SK-MEL-5 (cell line): ENCODE measurements at places on chromosomes 7 and 10. TPM values are rescaled to one million over a fixed set of nuclear protein-coding genes. Genes with fewer than 3 reads are reported as not detected.

Gene EGR2
- total RNA-seq = 0.63 and 0.75 TPM in 2 replicates

Gene NCAPG2
- total RNA-seq = 27.5 and 28.6 TPM in 2 replicates

Gene CARD11
- total RNA-seq = not detected in 2 replicates

Gene EVX1
- not detected in 2 replicates for total RNA-seq

GRCh38 chr10:132616996-132617736 is 79.6 kb downstream of the INPP5A start:
- DNase-seq = no peak

Gene AFAP1L2
- 0.37 and 1.0 TPM in 2 replicates for total RNA-seq

DNA sequence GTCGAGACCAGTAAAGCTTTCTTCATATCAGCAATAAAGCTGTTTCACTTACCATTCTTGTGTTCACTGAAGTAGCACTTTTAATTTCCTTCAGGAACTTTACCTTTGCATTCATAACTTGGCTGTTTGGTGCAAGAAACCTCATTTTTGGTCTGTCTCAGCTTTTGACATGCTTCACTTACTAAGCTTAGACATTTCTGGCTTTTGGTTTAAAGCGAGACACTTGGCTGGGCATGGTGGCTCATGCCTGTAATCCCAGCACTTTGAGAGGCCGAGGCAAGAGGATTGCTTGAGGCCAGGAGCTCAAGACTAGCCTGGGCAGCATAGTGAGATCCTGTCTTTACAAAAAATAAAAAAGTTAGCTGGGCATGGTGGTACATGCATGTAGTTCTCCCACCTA is 15.8 kb downstream of the PLEKHA1 start:
- DNase-seq = no peak

- DNase-seq = no peak
Measured at GRCh38 chr7:151579644-151580043, 59.9 kb upstream of the RHEB start.

DNA sequence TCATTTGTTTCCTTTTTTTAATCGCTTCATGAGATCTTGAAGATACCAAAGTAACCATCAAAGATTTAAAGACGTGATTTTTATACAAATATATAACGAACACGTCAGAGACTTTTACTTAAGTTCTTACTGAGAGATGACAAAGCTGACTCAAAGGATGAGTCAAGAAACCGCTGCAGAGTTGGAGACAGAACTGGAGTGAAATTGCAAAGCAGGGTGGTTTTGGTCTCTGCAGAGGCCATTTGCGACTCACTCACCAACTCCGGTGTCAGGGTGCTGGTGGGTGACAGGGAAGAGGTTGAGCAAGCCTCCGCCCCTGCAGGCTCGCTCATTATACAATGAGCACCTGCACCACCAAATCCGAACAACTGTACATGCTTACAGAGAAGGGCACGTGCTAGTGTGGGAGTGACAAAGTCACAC is 75.2 kb downstream of the DNAJB6 start:
- DNase-seq = no peak

Gene ARID5B
- 17.1 and 17.5 TPM in 2 replicates for total RNA-seq

DNA sequence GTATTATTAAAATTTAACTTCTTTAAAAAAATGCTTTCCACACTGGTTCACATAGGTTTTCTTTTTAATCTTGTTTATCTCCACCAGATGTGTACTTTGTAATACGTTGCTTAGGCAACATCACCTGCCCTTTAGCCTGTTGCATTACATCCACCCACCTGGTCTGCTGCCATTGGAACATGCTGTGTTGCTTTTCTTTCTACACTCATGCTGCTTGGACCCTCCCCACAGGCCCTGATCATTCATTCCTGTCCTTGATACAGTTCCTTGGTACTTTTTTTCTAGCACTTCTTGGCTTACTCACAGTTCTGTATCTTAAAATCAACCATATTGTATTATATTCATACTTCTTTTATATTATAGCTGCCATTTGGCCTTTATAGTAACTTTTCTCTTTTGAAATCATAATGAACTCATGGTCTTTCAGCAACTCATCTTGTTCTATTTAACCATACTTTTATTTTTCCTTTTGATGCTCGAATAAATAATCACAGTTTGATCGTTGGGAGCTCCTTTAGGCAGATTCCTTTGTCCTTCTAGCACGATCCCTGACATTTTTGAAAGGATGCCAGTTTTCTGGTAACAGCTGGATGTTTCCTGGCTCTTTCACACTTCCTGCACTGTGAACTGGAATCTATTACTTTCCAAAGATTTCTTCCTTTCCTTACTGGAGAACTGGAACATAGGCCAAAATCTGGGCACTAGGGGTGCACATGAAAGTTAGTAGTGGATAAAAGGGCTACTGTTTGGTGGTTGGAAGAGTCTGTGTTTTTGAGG is 125.1 kb downstream of the CDK14 start:
- DNase-seq = no peak

DNA sequence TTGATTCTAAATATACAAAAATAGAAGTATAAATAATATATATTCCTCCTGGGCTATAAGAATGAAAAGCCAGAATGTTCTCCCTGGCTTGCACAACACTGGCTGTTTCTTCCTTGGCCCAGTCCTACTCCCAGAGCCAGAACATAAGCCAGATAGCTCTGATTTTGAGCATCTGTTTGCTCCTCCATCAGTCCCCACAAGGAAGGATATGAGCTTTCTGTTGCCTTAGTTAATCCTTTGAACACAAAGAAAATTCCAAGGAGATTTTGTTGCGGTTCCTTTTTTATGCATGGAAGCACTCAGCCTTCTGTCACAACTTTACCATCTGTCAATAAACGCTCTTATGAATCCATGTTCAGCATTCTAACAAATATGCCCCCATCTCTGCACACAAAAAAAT is 361.8 kb downstream of the IPMK start:
- no peak for DNase-seq

- no peak for DNase-seq
Measured at GRCh38 chr7:135925210-135925609, 51.9 kb downstream of the MTPN start.

- no peak for DNase-seq
Measured at GRCh38 chr7:112419543-112420130, 30.6 kb upstream of the IFRD1 start.

Gene GRID1
- total RNA-seq = 0.53 and 0.64 TPM in 2 replicates

Gene PRPS1L1
- not detected in 2 replicates for total RNA-seq

- DNase-seq = no peak
Measured at GRCh38 chr7:82050792-82051191, 280.9 kb upstream of the HGF start.

GRCh38 chr10:70354100-70354499 is 28.3 kb downstream of the LRRC20 start:
- DNase-seq = no peak

DNA sequence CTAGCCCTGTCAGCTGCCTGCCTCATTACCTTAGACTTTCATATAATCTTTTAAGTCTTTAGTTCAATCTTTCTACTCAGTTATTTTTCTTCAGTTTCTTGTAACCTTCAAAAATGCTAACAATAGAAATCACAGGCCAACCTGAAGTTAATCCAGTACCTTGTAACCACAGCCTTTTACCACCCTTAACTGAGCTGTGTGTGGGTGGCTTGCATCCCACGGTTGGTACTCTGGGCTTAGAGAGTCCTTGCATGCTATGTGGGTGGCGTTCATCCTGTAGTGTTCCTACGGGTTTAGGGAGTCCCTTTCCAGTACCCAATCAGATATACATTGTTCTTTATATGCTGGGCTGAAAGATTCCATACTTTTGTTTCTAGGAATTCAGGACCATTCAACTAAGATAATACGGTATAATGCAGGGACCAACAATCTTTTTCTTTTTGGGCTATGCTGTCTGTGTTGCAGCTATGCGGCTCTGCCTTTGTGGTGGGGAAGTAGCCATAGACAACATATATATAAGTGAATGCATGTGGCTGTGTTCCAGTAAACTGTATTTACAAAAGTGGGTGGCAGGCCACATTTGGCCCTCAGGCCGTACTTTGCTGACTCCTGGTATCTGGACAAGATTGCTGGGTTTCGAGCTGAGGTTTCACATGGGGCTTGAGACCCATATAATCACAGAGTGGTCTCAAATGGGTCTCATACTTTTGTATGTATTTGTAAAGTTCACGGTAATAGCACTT is 280.8 kb upstream of the LRGUK start:
- no peak for DNase-seq

DNA sequence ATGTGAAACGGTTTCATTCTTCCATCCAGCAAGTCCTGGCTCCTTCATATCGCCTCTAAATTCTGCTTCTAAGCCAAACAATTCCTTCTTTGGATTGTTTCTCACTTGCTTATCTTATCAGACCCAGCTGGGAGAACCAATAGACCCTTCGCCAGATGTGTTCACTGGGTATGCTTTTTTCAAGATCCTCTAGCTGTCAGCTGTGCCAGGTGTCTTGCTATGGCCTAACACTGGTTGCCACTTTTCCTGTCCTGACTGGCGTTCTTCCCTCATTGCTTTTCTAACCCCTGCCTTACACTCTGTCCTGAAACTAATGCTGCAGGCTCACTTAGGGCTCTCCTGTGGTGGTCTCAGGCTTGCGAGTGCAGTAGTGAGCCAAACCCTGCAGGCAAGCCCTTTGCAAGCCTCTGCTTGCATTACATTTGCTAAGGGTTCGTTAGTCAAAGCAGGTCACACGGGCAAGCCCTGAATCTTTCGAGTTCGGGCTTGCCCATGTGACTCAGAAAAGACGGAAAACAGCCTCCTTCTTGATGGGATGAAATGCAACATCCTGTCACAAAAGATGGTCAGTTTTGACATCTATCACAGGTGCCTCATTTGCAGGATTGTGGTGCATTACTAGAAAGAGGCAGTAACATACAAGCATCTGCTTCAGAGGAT is 92.8 kb downstream of the VWC2 start:
- DNase-seq = no peak

- no peak for DNase-seq
Measured at GRCh38 chr10:59167512-59167911, 8.9 kb upstream of the PHYHIPL start.

Gene TMEM140
- 18.3 and 21.2 TPM in 2 replicates for total RNA-seq

GRCh38 chr7:139830782-139831501 is 1.9 kb downstream of the TBXAS1 start:
- DNase-seq = no peak

Gene TYW1
- 23.7 and 23.9 TPM in 2 replicates for total RNA-seq

DNA sequence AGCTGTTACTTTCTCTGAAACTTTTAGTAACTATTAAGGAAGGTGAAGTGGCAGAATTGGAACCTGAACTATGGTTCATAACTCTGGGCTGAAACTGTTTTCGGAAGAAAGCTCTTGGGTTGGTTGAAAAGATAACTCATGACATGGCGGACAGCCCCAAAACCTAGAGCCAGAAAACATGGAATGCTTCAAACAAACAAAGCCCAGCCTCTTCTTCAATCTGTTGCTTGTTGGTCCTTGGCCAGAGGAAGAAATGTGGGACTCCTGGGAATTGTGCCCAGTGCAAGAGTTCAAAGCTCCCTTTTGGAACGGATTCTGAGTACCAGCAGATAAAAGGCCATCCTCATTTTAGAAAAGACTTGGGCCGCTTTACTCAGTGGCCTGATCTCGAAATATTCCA is 52.9 kb upstream of the CACNB2 start:
- no peak for DNase-seq

Gene ZNF117
- 0.11 and 0.16 TPM in 2 replicates for total RNA-seq

Gene PRLHR
- total RNA-seq = not detected in 2 replicates

- DNase-seq = no peak
Measured at GRCh38 chr7:40798613-40799012, 663.8 kb downstream of the SUGCT start.

Gene CRYGN
- total RNA-seq = not detected in 2 replicates

Gene STEAP1B
- 61.7 and 64.1 TPM in 2 replicates for total RNA-seq

Gene DNAAF5
- 71.2 and 71.7 TPM in 2 replicates for total RNA-seq

DNA sequence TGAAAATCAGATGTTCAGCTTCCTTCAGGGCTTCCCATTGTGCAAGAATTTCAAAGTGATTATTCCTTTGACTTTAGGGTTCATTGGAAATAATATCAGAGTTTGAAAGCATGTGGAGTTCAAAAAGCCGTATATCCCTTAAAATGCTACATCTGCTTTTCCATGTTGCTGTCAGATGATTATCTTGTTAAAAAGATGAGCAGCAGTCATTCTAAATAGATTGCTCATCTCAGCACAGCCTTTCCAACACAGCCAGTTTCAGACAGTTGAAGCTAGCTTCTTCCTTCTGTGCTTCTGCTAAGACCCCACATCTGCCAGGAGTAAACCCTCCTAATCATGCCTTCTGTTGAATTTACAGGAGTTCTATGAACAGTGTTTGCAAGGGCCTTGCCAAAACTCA is 204.4 kb upstream of the PTER start:
- DNase-seq = no peak

Gene LRIT1
- total RNA-seq = not detected in 2 replicates

DNA sequence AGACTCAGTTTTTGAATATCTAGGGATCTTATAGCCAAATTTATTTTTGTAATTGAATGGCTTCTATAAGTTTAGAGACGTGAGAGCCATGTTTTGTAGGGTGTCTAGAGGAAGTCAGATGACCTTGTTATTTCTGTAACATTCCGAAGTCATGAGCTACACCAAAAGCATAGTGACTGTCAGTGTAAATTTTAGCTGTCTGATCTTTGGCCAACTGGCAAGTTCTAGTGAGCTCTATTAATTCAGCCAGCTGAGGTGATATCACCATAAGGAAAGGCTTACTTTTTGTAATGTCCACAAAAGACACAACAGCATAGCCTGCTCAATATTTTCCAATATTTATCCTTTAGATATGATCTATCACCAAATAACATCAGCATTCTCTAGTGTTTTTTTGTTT is 9.9 kb upstream of the NT5C3A start:
- DNase-seq = peak; percentile 45

GRCh38 chr7:75628055-75628454 is 110.7 kb downstream of the HIP1 start:
- no peak for DNase-seq

DNA sequence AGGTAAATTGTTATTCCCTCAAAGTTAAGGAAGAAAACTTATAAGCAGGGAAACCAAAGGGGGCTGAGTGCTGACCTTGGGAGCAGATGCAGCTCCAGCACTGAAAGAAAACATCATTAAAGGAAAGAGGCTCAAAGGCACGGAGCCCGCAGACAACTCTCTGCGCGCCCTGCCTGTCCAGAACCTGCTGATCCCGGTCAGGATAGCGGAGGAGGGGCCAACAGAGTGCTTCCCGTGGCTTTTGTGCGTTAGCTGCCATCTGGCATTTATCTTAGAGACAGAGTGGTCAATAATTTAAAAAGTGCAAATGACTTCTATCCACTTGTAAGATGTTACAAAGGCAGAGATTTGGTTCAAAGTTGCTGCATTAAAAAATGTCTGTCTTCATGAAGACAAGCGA is 162.1 kb downstream of the FANK1 start:
- no peak for DNase-seq

GRCh38 chr7:8144856-8145255 is 117.1 kb downstream of the ICA1 start:
- DNase-seq = no peak

Gene INMT
- total RNA-seq = not detected in 2 replicates

Gene SMKR1
- 0.98 and 1.4 TPM in 2 replicates for total RNA-seq

Gene GRM3
- total RNA-seq = not detected in 2 replicates

GRCh38 chr7:108627476-108628051 is 57.9 kb downstream of the DNAJB9 start:
- DNase-seq = no peak
